ENCODE measurements at places on chromosomes 5 and 9.

DNA sequence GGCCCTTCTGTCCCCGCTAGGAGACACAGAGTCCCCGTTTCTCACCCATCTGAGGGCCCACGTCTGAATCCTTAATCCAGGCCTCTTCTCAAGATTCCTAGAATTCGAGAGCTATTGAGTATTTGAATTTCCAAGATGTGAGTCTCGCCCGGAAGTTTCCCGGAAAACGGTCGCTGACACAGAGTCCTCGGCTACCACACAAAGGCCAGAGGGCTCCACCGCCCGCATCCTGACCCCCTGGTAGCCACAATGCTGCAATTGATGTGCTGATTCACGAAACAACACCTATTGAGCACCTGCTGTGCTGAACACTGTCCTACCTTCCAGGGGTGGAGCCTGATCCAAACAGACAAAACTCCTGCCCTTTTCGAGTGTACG lies 670 bp upstream of the FBP1 start:
- DNase-seq, result no peak

GRCh38 chr5:62343428-62343827 lies 37.4 kb downstream of the KIF2A start:
- DNase-seq, result no peak

DNA sequence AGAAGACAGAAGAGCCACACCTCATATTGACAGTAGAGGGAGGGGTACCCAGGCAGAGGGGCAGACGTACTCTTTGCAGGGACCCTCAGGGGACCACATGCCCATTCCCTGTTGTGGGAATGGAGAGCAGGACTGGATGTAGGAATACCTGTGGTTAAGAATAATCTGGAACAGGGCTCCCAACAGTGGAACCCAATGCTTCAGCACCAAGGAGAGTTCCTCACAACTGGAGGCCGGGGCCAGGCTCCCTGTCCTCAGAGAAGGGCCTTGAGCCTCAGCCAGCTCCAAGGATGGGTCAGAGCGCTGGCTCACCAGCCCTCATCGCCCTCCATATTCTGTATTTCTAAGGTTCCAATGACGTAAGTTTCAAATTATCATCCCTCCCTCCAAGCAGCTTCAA lies 7.4 kb upstream of the SHC3 start:
- DNase-seq, result no peak

DNA sequence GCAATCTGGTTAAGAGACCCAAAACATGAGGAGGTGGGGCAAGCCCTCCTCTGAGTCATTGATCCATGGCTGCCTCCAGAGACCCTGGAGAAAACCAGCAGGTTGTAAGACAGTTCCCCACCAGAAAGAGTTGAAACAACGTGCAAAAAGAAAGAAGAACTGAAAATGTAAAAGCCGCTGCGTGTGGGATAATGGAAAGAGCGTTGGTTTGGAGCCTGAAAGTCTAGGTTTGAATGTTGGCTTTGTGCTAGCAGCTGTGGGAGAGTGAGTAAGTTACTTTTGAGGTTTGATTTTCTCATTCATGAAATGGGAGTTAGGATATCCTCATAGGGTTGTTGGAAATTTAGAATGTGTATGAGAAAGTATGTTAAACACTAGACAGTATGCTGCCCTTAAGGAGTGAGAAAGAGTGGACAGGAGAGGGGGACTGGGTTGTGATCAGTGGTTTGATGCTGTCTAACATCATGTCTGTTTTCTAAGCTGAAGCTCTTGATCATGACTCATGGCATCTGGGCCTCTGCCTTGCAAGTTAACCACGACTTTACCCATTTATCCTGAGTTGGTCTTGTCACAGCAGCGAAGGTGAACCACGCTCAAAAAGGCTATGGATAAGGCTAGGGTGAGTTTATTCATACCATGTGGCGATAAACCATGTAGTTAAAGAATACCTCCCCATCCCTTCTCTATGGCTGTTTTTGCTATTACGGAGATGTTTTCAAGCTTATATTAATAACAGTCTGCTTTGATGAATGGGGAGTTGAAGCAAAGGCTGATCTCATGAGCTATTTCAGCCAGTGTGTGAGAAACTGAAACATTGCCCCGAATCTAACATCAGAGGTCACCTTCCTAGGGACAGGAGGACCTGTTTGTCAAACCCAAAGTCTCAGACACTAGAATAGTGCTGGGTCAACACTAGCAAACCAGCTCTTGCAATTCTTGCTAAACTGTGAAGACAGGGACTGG lies 41.3 kb downstream of the ZNF366 start:
- no peak for DNase-seq

DNA sequence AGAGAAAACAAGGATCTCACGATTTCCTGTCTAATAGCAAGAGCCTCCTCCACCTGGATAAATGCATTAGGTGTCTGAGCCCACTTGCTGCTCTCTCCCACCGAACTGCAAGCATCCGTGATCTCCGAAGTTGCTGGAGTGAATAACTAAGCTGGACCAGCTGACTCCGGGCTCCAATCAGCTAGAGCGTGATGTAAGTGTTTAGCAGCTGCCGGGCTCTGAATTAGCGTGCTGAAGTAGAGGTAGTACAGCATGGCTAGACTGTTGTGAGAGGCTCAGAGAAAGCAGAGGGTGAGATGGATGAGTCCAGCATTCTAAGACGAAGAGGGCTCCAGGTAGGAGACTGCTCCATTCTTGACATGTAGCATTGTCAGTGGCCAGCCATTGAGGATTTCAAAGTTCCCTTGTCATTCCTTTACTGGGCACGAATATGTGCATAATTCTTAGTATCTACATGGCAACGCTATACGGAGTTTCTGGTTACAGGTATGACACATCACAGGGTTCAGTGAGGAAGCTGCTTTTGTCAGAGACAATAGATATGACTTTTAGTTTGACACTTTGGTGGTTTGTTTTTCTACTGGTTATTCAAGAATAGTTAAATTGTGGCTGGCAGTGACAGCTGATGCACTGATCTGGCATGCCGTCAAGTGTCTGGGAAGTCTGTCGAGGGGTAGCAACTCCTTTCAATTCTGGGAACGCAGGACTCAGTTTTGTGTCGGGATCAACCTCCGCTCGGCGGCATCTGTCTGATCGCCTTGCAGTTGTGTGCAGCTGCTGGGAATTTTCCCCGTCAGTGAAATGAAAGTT lies 232.6 kb downstream of the MAST4 start:
- DNase-seq, result peak; percentile 84

DNA sequence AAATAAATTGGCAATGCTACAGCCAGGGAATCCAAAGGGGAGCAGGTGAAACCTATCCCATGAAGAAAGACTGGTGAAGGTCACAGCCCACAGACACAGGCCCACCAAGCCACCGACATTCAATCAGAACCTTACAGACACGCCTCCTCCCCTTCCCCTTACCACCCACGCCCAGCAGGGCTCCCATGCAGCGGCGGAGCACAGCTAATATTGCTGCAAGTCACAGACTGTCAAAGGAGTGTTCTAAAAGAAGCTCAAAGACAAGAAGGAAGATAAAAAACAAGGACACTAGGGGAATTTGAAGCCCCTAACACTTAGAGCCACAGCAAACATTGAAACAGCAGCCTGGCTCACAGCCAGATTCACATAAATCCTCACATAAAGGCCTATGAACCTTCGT lies 91.2 kb downstream of the MED10 start:
- DNase-seq, result no peak

DNA sequence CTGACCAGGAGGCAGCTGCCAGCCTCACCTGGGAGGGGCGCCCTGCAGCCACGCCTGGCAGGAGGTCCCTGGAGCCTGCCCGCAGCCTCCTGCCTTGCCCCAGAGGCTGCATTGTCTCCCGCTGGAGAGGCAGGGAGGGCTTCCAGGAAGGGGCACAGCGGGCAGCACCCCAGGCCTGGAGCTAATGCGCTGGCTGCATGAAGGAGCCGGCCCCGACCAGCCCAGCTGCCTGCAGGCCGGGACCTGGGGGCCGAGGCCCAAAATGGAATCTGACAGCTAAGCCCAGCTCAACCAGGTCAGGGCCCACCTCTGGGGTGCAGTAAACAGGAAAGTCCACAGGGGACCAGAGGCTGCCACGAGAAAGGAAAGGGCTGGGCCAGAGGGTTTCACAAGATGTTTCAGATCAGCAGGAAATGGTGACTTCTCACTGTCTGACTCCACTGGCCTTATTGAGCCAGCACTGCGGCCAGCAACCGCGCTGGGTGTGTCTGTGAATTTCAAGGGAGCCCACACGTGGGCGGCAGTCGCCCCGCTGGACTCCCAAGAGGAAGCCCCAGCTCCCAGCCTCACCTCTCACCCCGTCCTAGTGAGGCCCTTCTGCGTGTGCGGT lies 18.6 kb upstream of the NOTCH1 start:
- DNase-seq, result no peak

- DNase-seq, result no peak
Observed at GRCh38 chr9:126827227-126827626, 22.4 kb downstream of the ZBTB43 start.

DNA sequence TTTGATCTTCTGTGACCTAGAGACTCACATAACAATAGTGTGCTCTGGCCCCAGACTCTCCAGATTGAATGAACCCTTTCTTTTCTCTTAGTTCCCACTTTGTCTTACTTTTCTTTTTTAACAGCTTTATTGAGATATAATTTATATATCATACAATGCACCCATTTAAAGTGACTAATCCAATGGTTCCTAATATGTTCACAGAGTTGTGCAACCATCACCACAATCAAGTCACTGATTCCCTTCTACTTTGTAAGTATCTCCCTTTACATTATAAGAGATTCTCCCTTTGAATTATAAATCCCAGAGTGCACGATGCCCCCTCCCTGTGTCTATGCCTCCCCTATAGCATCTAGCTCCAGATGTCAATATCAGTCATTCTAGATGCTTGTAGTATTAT lies 172.4 kb downstream of the HINT1 start:
- DNase-seq, result no peak
